ENCODE measurements at places on chromosomes 13 and 19. TPM values are rescaled to one million over a fixed set of nuclear protein-coding genes. Genes with fewer than 3 reads are reported as not detected.

DNA sequence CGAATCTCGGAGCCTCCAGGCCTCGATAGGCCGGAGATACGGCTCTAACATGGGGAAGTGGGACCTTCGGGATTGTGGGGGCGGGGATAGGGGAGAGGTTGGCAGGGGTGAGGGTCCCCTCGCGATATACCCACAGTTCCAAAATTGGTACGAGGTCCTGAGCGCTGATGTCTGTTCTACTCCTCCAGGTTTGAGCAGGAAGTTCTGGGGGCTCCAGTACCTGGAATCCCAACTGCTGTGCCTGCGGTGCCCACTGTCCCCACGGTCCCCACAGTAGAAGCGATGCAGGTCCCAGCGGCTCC, 447 bp downstream of the RBM42 start:
- no peak for DNase-seq

DNA sequence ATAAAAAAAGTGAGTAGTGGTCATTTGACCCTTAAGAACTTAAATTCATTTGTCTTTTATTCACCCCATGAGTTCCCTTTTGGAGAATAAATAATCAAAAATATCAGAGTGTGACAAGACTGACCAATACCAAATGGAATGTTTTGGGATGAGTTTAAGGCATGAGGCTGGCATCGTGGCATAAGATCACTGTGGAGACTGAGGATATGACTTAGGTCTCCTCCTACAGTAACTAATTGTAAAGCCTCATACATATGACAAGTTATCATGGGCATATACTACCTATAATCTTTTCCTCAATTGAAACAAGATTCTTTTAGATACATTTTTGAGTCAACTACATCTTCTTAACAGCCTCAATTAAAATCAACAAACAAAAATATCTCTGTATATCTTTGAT, 782.0 kb downstream of the SLITRK1 start:
- DNase-seq = no peak

DNA sequence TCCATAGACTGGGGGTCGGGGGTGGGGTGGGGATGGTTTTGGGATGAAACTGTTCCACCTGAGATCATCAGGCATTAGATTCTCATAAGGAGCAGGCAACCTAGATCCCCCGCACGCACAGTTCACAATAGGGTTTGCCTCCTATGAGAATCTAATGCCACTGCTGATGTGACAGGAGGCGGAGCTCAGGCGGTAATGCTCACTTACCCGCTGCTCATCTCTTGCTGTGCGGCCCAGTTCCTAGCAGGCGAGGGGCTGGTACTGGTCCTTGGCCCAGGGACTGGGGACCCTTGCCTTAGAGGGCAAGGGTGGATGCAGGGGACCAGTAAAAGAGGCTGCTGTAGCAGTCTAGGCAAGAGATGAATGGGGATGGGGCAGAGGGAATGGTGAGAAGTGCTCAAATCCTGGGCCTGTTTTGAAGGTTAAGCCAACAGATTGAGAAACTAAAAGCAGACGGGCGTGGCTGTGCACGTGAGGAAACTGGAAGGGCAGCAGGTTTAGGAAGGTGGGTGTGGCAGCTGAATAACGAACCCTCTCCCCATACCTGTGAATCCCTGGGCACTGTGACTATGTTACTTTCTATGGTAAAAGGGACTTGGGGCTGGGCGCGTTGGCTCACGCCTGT, 1.5 kb upstream of the ERICH4 start:
- DNase-seq = no peak

DNA sequence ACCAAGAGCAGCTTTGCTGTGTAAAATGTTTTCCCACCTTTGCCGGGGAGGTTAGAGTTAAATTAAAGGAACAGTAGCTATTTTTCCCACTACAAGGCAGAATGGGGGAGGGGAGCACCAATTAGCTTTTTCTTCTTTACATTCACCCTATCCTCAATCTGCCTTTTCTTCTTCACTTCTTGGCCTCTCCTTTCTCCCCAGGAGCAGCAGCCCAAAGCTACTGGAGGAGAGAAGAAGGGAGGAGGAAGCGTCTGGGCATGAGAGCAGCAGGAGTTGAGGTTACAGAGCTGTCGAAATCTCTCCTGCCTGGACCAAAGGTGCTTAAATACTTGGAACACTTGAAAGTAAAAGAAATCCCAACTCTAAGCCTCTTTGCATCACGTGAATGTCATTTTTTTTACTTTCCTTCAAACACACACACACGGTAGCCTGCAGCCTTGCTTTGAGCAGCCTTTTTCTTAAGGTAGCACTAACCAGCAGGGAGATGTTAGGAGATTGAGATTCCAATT, 39.0 kb upstream of the WASF3 start:
- DNase-seq = no peak

- DNase-seq = no peak
These were observed 158.7 kb downstream of the TM9SF2 start for GRCh38 chr13:99659866-99660554.

Gene EIF3K
- 353 TPM for total RNA-seq

Gene TMEM145
- total RNA-seq = not detected

Measured in SJSA1 (cell line).